Renal cortical epithelial cell (primary cell): ENCODE measurements at places on chromosomes 2 and 18.

DNA sequence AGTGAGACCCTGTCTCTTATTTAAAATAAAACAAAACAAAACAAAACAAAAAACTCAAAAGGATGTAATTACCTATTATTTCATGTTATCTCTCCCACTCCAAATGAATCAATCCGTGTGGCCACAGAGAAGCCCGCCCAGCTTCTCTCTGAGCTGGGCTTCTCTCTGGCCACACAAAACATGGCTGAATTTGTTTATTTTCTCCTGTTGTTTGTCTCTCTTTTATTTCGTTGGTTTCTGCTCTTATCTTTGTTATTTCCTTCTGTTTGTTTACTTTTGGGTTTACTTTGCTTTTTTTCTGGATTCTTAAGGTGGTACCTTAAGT lies 1.5 kb upstream of the TRABD2A start:
- DNase-seq = no peak

- DNase-seq = peak; percentile 44
These were observed 19.3 kb upstream of the MGAT5 start for GRCh38 chr2:134234535-134234934.

GRCh38 chr2:236613612-236614011 lies 44.0 kb downstream of the ACKR3 start:
- DNase-seq = no peak

GRCh38 chr2:163347982-163348856 lies 387.6 kb downstream of the FIGN start:
- peak; percentile 80 for DNase-seq

DNA sequence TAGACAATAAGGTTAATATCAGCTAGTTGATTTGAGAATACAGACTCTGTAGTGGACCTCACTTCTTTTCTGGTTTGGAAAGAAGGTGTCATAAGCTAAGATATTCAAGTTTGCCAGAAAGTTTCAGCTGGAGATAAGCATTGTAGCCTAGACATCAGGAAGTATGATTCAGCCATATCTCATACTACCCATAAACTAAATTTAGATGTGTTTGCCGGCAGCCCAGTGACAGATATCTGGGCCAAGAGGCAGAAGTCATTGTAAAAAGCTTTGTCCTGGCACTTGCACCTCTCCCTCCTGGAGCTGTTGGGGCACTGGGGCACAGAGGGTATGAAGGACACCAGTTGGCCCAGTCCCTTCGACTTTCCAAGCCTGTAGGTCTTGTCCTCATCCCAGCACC lies 128.0 kb downstream of the EPHA4 start:
- no peak for DNase-seq

GRCh38 chr2:230823264-230823964 lies 41.3 kb upstream of the ITM2C start:
- DNase-seq = no peak

DNA sequence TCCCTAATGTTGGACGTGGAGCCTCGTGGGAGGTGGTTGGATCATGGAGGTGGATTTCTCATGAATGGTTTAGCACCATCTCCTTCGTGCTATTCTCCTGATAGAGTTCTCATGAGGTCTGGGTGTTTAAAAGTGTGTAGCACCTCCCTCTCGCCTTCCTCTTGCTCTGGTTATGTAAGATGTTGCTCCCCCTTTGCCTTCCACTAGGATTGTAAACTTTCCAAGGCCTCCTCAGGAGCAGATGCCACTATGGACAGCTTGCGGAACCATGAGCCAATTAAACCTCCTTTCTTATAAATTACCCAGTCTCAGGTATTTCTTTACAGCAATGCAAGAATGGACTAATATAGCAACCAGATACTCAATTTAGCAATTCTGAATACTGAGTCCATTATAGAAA lies 82.4 kb upstream of the PELI1 start:
- no peak for DNase-seq

- DNase-seq = peak; percentile 100
These were observed 23.9 kb downstream of the PECR start for GRCh38 chr2:216057688-216058193.

DNA sequence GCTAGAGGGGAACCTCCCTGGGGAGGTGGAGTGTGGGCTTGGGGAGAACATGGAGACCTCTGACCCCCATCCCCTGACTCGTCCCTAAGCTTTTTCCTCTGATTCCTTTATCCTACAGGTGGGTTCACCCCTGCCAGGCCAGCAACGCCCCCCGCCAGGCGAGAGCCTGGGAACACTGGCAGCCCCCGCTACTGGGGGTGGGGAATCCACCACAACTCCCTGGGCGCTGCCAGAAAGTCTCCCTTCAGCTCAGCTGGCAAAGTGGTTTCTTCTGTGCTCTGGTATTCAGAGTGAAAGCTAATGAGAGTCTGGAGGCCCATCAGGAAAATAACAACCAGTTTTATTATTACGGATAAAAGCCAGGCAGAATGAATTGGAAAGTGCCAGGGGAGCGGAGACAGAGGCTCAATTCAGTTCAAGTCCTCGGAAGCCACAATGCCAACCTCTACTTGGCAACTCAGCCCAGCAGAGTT lies 2.8 kb downstream of the DIPK1C start:
- DNase-seq = no peak

GRCh38 chr2:52405980-52406379 lies 1361.6 kb upstream of the CHAC2 start:
- DNase-seq = no peak

DNA sequence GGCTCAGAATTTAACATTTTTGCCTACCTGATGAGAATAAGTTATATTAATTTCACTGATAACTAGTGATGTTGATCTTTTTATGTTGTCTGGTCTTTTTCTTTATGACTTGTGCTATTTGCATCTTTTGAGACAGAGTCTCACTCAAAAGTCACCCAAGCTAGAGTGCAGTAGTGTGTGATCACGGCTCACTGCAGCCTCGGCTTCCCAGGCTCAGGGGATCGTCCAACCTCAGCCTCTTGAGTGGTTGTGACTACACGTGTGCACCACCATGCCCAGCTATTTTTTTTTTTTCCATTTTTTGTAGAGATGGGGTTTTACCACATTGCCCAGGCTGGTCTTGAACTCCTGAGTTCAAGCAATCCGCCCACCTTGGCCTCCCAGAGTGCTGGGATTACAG lies 7.5 kb downstream of the SMCHD1 start:
- no peak for DNase-seq

- DNase-seq = no peak
These were observed 426.9 kb upstream of the ID2 start for GRCh38 chr2:8254791-8255447.

DNA sequence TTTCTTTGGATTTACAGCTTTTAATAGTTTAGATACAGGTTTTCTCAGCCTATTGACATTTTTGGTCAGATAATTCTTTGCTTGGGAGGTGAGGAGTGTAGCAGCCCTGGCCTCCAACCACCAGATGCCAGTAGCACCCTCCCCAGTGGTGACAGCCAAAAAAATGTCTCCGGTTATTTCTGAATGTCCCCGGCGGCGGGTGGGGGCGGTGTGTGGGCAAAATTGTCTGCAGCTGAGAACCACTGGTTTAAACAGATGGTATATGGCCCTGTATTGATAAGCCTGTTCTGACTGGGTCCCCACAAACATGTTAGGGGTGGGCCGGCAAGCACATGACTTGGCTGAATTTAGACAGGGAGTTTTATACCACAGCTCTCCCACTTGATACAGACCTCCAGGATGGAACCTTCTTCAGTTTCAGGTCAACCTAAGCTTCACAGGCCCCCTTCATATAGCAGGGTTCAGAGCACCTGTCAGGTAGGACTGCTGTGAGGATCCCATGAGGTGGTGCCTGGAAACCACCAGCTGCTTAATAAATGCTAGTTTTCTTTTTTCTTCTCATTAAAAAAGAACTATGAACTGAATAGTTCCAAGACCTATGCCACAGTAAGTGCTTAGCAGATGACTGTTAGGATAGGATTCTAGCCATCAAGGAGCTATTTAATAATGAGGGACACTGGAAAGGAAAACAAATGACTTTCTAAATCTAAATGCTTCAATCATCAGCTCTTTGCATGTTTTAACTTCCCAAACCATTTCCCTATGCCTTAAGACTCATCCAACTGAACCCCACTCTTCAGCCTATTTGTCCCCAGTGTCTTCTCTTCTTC lies 18.1 kb downstream of the LPIN2 start:
- DNase-seq = no peak

DNA sequence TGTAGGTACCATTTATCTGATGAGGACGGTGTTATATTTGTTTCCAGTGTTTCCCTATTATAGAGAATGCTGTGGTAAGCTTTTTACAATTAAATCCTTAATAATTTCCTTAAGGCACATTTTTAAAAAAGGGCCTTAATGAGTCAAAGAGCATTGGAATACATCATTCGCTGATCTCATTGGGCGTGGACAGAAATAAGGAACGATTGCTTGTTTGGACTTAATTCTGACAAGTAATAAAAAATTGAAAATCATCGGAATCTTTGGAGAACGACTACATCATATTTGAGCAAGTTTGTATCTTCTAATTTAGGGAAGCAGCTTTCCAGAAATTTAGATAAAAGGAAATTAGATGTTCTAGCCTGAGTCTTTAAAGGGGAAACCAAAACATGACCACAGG lies 11.3 kb downstream of the AGPS start:
- no peak for DNase-seq

DNA sequence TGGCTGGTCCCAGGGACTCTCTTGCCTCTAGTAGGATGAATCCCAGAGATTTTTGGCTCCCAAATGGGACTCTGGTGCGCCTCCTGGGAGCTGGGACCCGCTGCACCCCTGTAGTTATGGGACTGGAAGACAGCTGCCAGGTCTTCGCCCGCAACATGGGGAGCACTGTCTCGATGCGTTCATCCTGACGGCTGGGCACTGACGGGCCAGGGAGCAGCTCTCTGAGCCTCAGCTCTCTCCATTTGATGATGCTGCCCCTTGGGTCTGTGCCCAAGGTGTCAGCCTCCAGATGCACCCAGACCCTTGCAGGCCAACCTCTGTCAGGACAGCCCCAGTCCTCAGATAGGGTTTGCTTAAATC lies 9.3 kb upstream of the ARMC9 start:
- DNase-seq = no peak

DNA sequence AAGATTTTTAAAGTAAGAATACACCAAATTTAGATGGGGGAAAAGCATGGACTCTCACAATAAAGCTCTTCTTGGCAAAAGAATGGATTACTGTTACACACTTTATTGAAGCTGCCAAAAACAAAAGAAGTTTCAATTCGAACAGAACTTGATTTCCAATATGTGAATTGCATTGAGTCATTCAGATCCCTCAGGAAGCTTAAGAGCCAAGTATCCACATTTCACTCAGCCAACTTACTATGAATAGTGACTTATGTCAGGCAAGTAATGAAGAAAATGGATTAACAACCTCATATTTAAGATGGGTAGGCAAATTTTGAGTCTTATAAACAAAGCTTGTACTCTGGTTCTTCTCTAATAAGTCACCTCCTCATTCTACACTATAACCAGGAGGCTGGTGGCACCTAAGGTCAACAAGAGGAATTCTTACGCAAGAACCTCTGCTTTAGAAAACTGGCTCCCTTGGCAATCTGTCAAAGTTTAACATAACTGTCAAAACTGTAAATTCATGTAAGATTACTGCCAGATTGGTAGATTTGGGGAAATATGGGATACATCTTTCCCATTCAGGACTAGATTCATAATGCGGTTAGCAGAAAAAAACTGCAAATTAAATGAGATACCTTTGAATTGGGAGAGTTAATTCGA lies 6.0 kb downstream of the HADHA start:
- peak; percentile 70 for DNase-seq

GRCh38 chr2:32264422-32265105 lies at the start of gene NLRC4:
Gene NLRC4, minus strand, starts transcription at chr2:32264886. Its CDS starts 8,111 bp downstream, at chr2:32256775.
- DNase-seq = no peak

DNA sequence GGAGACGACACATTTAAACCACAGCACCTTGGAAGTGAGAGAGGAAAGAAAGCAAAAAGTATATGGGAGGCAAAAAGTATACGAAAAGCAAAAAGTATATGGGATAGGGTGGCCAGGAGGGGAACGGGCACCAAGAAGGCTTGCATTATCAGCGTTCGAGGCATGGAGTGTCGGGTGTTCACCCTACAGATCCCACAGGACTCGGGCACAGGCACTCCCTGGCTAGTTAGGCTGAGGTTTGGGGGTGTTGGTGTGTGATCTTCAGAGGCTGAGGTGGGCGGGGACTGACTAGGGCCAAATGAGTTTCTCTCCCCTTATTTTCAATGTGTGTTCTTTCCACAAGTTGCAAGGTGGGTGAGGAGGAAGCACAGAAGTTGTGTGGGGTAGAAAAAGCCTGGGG lies 86.6 kb downstream of the EVA1A start:
- no peak for DNase-seq

DNA sequence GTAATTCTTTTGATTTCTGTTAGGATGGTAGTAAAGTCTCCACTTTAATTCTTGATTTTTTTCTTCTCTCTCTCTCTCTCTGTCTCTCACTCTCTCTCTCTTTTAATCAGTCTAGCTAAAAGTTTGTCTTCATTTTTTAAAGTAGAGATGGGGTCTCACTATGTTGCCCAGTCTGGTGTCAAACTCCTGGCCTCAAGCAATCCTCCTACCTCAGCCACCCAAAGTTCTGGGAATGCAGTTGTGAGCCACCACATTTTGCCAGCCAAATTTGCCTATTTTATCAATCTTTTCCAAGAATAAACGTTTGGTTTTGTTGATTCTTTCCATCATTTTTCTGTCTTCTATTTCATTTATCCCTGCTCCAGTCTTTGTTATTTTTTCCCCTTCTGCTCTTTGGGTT lies 23.9 kb upstream of the ACOXL start:
- no peak for DNase-seq

- DNase-seq = peak; percentile 8
These were observed 86.5 kb upstream of the EPB41L3 start for GRCh38 chr18:5630057-5630899.

- DNase-seq = no peak
These were observed 5.7 kb downstream of the EHD3 start for GRCh38 chr2:31239593-31240177.
